ENCODE measurements at places on chromosomes 6 and 20.

DNA sequence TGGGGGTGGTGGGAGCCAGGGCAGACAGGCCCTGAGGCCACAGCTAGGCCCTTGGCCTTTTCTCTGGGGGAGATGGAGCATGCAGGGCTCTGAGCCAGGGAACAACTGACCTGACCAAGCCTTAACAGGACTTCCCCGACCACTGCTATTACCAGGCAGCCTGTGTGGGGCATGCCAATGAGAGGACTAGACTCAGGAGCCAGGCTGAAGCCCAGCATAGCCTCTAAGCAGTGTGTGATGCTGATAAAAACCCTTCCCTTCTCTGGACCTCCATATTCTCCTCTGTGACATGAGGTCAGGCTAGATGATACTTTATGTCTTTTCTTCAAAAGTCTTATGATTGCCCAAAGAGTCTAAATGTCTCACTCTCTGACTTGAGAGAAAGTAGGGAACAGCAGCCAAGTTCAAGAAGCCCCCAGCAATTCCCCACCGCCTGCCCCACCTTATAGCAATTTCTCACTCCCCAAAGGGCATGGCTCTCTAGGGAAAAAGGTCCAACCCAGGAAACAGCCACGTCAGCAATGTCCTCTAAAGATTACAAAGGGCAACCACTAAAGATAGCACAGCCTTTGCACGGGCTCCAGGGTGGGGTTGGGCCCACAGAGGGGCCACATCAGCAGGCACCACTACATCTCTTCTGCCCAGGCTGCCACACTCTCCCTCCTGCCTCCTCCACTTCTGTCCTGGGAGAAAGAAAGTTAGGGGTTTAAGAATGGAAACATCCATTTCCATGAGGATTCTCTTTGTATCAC lies 71.3 kb downstream of the TRERF1 start:
- no peak for DNase-seq

GRCh38 chr6:3795836-3796718 lies 44.6 kb upstream of the PXDC1 start:
- DNase-seq = peak; percentile 63

DNA sequence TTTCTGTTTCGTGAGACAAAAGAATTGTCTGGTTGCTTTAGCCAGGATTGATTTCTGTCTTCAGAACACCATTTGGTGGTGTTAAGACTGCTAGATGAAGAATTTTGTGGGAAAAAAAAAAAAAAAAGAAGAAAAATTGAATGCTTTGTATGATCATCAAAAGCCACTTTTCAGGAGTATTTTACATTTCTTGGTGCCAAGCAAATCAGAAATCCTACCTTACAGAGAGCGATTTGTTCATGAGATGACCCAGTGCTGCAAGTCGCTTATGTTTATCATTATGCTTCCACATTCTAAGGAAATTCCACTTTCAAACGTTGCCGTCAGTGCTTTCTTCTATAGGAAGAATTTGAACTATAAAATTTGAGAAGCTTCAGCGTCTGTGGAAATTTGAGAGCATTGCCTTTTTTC lies 228.7 kb downstream of the BCKDHB start:
- no peak for DNase-seq

DNA sequence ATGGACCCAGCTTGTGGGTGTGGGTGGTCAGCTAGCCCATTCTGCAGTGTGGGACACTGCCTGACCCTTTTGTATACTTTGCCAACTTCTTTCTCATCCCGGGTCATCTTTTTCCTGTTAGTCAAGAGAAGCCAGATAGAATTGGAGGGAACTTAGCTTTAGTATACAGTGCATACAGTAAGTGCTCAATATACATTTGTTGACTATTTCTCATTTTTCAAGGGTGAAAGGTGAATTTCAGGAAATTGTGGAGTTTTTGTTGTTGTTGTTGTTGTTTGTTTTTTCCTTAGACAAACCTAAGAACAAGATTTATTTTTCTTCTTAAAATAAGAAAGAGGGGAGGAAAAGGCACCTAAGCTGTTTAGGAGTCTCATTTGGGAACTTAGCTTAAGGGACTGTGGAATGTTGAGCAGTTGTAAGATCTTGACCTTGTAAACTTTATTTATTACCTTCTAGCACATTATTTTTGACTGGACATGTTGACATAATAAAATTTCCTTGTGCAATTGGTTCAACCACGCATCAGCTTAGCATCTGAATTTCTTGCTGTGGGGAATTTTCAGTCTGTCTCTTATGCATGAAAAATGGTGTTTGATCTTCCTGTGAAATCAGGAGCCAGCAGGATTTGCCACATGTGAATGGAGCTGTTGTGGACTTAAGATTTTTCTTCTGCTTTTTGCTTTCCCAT lies 113.6 kb downstream of the ARID1B start:
- DNase-seq = no peak

DNA sequence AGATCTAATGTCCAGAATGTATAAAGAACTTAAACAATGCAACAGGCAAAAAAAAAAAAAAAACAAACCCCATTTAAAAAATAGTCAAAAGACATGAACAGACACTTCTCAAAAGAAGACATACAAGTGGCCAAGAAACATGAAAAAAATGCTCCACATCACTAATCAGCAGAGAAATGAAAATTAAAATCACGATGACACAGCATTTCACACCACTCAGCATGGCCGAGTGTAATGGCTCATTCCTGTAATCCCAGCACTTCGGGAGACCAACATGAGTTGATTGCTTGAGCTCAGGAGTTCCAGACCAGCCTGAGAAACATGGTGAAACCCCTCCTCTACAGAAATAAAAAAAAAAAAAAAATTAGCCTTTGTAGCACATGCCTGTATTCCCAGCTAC lies 701.4 kb upstream of the NRSN1 start:
- no peak for DNase-seq

DNA sequence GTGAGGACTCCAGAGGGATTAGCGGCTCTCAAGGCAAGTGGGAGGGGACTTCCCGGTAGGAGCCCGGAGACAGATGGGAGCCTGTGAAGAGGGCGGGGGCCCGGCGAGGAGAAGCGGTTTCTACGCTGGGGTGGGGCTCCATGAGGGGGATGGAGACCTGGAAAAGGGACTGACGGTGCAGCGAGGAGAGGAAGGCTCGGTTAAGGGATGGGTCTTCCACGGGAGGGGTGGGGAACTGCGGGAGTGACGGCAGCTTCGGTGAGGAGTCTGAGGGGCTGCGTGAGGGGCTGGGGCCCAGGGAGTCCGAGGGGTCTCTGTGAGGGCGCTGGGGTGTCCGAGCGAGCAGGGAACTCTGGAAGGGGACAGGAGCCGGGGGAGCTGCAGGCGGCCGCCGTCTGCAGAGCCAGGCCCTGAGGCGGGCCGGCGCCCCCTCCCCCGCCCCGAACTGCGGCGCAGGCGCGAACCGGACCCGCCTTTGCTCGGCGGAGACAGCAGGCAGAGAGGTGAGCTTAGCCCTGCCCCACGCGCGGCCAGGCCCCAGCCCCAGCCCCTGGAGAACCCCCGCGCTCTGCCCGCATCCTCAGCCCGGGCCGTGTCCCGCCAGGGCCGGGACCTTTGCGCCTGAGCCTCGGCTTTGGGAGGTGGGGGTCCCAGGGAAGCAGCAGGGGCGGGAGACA lies at the start of gene NRSN2:
NRSN2 (plus strand) TSS at position 472 of the 677 bp plus-strand sequence. CDS start 2,533 bp downstream, outside the sequence.
- DNase-seq = no peak

DNA sequence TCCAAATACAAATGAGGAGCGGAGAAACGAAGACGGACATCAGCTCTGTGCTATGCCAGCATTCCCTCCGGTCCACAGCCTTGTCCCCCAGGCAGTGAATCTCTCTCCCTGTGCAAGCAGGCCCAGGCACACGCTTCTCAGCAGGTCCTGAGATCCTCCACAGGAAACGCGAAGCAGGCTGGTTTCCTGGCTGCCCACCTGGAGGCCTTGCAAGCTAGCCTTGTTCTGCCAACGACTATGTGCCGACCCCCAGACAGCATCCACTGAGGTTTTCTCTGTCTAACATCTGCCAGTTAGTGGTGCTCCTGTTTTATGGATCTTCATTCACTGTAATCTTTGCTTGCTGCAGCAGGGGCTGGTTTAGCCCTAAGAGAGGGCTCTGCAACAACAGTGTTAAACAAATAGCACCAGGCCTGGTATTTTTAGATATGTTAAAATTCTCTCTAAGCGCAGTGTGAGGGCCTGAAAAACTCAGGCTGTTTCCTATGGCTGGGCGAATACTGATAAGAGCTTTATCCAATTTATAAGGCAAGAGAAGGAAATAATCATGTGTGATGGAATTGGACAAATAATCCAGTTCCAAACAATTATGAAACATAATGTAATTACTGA lies 386.0 kb upstream of the ARID1B start:
- no peak for DNase-seq

DNA sequence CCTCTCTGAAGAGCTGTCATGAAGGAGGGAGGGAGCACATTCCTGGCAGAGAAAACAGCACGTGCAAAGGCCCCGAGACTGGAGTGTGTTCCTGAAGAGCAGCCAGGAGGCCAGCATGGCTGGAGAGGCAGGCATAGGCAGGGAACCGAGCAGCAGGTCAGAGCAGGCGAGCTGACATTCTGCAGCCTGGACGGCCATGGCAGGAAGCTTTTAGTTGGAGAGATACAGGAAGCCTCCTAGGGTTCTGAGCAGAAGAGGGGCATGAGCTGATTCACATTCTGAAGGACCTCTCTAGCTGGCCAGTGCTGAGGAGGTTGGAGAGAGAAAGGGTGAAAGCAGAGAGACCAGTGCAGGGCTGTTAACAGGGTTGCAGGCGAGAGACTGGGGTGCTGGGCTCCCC lies 29.7 kb downstream of the POFUT1 start:
- DNase-seq = no peak

DNA sequence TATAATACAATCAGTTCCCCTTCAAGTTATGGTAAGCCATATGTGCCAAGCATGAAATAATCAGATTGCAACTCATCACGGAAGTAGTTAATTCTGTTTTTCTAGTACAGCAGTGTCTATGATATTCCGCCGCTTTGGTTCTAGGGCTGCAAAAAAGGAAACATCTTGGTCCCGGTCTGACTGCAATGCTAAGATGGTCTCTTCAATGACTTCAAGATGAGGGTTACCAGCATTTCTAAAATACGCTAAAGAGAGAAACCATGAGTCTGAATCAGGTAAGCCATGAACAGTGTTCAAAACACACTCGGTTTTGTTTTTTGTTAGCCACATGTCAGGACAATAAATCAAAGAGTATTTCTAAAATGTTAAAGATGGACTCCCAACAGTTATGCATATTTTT lies 3.2 kb upstream of the ANKRD60 start:
- no peak for DNase-seq

- no peak for DNase-seq
These were observed 271.5 kb upstream of the KCNQ5 start for GRCh38 chr6:72350296-72350881.

DNA sequence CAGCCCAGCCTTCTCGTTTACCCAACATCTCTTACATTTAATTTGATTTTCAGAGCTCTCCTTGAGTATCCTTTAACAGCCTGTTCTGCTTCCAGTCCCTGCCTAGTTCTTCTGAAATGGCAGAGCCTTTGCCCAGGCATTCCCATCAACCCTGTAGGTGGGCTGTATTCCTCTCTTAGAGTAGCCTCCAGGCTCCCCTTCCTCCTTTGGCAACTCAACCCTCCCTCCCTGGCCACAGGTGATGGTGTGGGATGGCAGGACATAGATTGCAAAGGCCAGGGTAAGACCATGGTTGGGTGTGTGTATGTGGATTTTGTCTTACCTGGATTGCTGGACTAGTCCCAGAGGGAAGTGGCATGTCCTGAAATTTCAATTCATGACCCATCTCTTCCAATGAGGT lies 125.4 kb downstream of the F13A1 start:
- DNase-seq = no peak

GRCh38 chr6:42274898-42275297 lies 57.2 kb upstream of the MRPS10 start:
- no peak for DNase-seq

GRCh38 chr20:33277471-33278441 lies 5.3 kb upstream of the BPIFB1 start:
- no peak for DNase-seq

DNA sequence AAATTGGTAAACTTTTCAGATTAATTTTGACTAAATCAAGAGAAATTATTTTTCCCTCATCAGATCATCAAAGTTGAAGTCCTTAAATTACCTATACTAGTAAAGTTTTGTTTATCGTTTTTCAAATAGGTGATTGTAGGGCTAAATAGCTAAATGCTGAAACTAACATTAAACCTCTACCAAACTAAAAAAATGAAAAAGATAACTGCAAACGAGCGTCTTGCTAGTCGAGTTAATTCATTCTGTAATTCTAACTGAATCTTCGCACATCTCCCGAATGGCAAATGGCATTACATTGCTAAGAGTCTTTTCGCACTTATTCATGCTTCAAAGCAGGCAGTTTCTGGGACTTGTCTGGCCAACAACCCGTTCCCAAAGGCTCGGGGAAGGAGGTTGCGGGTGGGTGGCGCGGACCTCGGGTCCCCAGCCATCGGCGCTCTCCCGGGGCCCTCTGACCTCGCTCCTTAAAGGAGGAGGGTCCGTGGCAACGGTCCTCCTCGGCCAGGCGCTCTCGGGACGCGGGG lies 43.8 kb downstream of the POPDC3 start:
- no peak for DNase-seq

- peak; percentile 48 for DNase-seq
These were observed 21.9 kb downstream of the SGK1 start for GRCh38 chr6:134295953-134296553.

DNA sequence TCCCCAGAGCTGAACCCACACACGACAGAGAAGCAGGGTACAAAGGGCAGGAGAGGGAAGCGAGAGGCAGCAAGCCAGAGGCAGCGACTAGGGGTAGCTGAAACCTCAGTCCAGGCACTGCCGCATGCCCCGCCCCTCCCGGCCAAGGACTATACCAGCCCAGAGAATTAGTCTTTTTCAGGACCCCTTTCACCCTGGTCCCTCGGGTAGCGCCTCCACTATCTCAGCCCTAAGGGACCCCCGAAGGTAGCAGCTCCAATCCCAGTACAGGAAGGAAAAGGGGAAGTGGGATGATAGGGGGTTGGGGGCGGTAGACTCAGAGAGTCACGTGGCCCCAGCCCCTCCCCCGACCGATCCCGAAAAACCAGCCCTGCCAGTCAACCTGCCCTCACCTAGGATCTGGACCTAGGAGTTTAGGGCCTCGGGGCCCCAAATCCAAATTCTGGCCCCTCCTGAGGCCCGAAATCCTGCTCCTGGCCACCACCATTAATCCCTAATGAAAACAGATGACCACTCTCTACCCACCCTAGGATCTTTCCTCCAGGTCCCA lies 1.3 kb downstream of the RGL2 start:
- no peak for DNase-seq

GRCh38 chr20:61719691-61720347 lies 345.9 kb downstream of the TAF4 start:
- DNase-seq = no peak

GRCh38 chr20:23622839-23623343 lies 14.9 kb downstream of the CST3 start:
- DNase-seq = no peak

GRCh38 chr20:47181056-47181862 lies 175.2 kb downstream of the ZMYND8 start:
- no peak for DNase-seq

DNA sequence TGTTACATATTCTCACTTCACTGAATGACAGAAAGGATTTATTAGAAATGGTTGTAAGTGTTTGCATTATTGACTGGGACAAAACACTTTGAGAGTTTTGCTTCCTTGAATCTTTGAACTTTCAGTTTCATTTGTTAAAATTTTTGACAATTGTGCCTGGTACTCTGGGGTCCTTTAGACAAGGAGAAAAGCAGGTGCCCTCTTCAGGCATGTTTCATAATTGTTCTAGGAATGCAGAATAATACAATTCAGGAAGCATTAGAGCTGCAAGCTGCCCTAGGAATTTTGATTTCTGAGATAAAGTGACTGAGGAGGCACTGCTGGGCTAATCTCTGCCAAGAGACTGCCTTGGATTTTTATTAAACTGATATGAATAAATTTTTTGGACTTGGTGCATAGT lies 49.7 kb downstream of the TOP1 start:
- no peak for DNase-seq

- no peak for DNase-seq
These were observed 25.3 kb downstream of the RBCK1 start for GRCh38 chr20:433300-433975.
